D721Med (cell line): ENCODE measurements at places on chromosomes 1 and 21.

GRCh38 chr1:25924454-25924853 is 18.2 kb upstream of the STMN1 start:
- DNase-seq: no peak

GRCh38 chr1:48002142-48002541 is 5.0 kb upstream of the TRABD2B start:
- DNase-seq: no peak

GRCh38 chr1:147772570-147772969 is 12.2 kb upstream of the GJA5 start:
- DNase-seq: no peak

DNA sequence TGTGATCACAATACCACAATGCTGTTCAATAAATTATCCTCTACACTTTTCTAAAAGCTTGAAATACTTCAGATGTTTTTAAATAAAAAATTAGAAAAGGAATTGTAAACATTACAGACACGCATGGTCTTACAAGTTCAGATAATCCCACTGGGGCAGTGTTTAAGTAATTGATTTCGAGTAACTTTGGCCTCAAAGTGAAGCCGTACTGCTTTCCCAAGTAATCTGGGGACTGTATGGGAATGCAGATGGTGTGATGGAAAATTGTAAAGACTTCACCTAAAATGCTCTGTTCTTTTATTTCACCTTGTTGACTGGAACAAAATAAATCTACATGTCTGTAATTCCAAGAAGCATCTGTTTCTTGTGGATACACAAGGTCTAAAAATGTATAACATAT is 401.7 kb upstream of the LYPLAL1 start:
- DNase-seq: no peak

- no peak for DNase-seq
These were observed 62.7 kb upstream of the MROH9 start for GRCh38 chr1:170872663-170873062.

DNA sequence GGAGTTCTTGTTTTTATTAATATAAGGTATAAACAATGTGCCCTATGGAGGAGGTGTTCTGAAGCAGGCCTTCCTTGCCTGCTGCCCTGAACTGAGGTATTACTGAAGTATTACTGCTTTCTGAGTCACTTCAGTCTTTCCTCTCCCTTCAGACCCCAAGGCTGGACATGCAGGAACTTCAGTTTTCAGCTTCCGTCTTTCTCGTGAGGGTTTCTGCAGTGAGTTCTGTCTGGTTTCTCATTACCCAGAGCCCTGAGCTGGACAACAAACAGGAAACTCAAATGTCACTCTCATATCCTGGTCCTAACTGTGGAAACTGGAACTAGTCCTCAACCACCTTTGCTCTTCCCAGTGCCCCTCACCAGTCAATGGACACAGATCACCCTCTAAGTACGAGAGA is 46.8 kb downstream of the ELAVL4 start:
- DNase-seq: no peak

GRCh38 chr1:246632281-246633168 is 66.3 kb downstream of the CNST start:
- DNase-seq: no peak

GRCh38 chr1:231407547-231408396 is 14.3 kb downstream of the EGLN1 start:
- DNase-seq: no peak
